GM12864 (cell line): ENCODE measurements at places on chromosomes 3 and 15.

DNA sequence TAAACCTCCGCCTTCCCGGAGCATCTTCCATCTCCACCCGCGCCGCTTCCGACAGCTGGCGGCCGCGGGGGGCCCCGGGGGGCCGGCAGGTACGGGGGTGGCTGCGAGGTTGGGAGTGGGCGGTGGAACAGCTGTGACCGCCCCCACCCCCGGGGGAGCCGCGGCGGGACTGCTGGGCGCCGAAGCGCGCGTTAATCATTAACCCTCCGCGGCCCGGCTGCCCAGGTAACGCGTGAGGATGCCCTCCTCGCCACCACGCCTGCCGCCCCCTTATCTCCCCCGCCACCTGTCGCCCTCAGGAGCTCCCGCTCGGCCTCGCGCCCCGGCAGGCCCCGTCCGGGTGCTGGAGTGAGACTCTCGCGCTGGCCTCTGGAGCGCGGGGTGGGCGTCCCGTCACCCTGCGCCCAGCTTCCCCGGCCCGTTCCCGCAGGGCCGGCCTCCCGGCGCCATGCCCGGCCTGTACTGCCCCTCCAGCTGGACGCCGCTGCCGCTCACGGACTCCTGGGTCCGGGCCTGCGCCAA, 757 bp downstream of the VWA5B2 start:
- no peak for DNase-seq

GRCh38 chr15:60972301-60972700, 256.8 kb downstream of the RORA start:
- no peak for DNase-seq

GRCh38 chr15:50017522-50017921, 101.5 kb downstream of the ATP8B4 start:
- DNase-seq = no peak

DNA sequence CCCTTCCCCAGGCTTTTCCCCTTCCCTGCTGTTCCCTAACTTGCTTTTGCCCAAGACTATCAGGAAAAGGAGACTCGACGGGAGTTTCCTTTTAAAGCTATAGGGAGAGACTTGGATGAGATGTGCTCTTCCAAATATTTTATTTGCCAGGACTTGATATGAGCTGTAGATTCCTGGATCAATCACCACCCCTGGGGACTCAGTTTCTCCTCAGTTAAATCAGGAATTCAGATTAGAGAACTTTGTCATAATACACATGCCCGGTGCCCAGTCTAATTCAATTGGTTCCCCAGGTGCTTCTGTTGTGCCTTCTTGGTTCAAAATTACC, 46.6 kb downstream of the SMAD6 start:
- DNase-seq = no peak

DNA sequence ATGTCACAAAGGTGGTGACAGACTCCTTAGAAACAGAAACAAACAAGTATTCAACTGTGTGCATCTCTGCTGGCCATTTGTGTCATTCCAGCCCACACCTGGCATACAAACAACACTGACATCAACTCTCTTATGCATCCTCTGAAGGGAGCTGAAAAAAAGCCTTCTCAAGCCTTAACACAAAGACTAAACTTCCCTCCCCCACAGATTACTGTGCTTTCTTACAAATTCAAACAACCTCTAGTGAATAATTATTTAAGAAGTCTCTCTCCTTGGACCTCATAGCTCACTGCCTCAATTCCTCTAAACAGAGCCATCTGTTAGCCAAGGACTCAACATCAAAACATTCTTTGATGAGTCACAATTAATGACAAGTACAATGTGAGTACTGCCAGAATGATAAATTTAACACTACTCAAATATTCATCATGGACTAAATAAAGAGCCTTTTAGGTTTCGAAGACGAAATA, 132.1 kb downstream of the WDR76 start:
- no peak for DNase-seq

DNA sequence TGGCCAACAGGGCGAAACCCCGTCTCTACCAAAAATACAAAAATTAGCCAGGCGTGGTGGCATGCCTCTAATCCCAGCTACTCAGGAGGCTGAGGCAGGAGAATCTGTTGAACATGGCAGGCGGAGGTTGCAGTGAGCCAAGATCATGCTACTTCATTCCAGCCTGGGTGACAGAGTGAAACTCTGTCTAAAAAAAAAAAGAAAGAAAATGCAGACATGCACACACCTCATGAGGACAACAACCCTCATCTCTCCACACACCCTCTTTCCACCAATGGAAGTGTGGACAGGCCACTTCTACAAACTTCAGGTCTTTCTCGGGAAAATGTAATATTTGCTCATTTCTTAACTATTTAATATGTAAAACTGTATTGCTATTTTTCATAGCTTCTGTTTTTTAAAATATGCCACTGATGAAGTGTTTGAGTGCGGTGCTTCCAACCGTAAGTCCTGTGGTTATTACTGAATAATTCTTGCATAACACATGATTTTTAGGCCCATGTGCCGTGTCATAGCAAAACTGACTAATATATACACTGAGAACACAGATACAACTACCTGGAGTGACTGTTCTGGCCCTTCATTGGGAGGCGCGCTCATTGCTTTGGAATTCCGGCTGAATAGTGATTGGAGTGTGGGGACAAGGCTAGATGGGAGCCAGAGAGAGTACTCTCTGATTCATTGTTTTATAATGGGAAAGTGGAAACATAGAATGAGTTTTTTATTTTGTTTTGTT, 23.1 kb downstream of the LRRC31 start:
- peak; percentile 49 for DNase-seq

DNA sequence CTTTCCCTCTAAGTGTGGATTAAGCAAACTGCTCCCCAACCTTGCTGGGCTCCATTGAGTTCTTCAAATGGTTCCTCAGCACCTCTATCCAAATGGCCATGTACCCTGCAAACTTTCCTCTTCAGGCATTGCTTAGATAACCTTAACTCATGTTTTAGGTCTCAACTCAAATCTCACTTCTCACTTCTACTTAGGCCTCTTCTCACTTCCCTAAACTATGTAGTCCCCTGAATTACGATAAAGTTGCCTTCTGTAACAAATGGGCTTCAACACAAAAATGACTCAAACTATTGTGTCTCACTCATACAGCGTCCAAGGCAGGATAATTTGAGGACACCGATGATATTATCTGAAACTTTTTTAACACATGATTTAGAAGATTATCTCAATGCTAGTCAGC, 62.4 kb upstream of the STAC start:
- peak; percentile 8 for DNase-seq

DNA sequence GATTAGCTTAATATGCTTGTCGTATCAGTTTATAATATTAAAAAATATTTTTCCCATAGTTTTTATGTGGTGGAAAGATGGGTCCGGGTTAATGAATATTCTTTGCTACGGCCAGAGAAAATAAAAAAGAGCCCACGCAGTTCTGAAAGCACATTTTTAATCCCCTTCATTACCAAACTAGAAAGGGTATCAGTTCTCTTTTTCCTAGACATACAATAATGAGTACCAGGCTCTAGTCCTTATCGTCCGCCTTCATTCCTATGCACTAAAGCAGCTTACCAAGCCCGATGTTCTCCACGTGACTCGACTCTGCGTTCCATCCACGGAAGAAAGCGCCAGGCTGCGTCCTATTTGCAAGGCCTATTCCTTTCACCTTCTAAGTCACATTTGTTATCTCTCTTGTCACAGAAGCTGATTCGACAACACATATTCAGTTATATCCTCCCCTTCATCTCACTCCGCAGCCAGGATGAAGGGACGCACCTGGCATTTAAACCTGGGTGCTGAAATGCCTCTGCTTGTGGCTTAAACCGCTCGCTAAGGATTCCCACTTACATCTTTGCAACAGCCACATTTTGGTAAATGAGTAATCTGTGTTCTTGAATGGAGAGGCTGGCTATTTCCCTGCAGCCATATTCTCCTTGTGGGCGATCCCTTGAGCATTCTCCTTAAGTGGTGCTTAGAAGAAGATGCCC, 257.0 kb downstream of the CD47 start:
- no peak for DNase-seq

DNA sequence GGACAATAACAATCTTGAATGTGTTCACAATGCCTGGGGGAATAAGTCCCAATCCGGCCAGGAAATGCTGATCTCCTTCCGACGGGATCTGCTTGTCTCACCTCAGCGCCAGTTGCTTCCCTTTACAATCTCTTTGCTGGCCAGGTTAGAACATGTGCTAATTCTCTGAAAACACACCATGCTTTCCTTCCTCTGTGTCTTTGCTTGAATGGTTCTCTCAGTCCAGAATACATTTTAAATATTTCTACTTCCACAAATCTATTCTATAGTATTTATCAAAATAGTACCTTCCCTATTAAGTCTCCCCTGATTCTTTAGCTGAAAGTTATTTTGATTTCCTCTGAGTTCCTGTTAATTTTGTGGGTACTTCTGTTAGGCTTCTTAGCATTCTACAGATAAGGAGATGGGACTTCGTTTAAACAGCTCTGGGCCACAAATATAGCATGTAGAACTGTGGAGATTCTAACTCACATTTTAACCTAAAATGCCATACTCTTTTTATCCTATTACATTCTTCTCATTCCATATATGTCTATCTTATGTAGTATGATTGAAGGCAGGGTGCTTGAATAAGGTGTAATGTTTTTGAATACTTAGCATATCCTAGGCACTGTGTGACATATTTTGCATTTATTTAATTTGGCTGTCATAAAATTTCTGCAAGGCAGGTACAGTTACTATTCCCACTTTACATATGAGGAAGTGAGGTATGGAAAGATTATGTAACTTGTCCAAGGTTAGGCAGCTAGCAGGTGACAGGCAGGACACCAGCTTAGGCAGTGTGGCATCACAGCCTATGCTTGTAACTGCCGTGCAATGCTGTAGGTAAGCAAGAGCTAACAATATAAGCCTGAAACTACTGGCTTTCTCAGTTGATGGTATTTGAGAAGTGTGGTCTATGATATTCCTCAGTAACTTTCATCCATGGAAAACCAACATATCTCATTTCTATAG, 299.8 kb downstream of the LPP start:
- no peak for DNase-seq

DNA sequence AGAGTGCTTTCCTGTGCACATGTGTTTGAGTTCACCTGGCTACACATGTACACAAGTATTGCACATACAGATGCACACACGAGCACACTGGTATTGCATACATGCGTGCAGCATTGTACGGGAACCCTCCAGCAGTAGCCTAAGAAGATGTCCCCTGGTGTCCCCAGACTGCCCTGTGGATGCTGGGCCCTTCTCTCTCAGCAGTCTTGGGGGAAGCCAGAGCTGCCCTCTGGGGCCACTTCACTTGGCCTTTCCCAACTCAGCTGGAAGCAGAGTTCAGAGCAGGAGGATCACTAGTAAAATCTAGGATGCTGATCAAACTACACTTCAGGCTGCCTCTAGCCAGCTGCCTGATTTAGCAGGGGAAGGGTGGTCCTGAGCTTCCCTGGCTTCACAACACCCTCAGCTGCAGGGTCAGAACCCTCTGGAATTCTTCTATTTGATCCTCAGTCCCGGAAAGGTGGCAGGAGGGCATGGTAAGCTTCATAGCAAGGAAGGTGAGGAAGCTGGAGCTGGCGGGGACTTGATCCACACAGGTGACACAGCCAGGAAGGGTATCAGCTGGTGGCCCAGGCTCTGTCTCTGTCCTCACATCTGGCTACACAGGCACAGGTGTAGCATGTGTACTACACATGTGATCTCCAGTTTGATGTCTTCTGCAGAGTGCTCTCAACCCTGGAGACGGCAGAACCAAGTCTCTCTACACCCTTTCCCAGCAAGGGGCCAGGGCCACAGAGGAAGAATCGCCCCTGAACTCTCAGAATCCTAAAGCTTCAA, 36.5 kb downstream of the KLF15 start:
- DNase-seq = no peak

- DNase-seq = no peak
These were observed 287.7 kb downstream of the RORA start for GRCh38 chr15:60941448-60941847.

DNA sequence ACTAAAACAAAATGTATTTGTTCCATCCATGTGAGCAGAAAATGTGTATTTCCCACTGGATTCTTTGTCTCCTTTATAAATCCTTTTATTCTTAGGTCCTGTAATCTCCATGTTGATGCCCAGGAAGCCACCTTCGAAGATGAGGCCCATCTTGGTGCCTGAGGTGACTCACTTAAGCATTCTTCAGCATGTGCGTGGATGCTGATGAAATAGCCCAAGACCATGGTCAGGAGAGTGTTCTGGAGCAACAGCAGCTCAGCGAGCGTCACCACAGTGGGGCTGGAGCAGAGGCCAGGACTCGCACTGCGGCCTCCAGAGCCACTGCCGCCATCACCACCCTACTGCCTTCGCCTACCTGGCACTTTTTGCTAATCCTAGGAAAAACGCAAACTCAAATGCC, 520.9 kb downstream of the FHIT start:
- no peak for DNase-seq
